T-helper 1 cell (primary cell): ENCODE measurements at places on chromosomes 5 and 9.

GRCh38 chr9:7456377-7456776, 343.2 kb downstream of the DMAC1 start:
- DNase-seq = no peak

DNA sequence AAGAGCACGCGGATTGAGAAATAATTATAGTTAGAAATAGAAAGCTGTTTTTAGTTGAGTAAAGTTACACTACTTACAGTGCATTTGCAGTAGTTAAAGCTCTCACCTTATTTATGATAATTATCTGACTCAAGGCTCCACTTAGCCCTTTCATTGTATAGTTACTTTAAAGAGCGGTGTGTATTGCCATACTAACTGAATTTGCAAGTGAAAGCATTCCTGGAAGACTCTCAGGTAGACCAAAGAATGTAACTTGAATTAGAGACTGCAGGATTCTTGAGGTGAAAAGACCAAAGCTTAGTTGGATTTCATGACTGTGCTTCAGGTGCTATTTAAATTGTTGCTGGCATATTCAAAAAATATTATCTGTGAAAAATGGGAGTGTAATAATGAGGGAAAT, 4.2 kb upstream of the RASA1 start:
- DNase-seq = no peak

- no peak for DNase-seq
Observed at GRCh38 chr5:53019320-53019719, 30.2 kb downstream of the ITGA2 start.

DNA sequence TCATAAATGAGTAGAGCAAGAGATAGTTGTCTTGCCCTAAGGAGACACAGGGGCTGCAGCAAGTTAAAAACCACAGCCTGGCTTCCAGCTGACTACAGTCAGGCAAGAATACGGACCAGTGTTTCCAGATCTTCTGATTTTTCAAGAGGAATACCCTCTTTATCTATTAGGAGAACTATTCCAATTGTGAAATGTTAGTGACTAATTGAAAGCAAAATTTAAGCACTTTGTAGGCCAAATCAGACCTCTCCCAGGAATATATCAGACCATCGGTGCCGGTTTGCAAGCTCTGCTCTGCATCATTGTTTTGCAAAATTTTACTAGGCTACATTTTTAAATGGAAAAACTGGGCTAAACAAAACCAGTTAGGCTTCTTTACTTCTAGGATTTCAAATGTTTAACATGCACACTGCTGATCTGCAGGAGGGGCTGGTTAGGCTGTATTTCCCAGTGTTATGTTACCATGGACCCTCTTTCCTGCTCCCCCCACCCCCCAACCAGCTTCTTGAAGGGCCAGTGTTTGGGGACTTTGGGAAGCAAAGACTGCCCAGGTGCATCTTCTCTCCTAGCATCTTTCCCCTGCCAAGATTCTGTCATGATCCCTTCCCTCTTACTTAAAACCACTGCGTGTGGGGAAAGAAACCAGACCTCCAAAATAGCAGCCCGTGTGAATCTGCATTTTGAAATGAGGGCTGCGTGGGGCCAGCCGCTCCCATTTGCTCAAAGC, 1.1 kb upstream of the ARSI start:
- DNase-seq = no peak

DNA sequence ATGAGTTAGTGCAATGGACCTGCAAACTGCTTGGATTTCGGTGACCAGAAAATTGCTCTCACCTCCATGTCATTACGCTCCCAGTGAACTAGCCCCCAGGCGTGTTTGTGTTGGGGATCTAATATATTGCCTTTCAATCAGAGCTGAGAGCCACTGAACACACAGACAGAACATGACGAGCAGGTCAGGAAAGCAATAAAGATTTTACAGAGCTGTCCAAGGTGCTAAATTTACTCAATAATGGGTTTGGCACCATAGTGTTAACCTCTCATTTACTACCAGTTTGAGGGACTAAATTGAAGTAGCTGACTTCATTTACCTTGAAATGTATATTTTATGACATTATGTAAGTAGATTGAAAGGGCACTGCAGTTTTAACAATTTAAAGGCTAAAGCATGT, 383.0 kb downstream of the EBF1 start:
- DNase-seq = no peak

GRCh38 chr5:171115519-171115918, 193.5 kb upstream of the TLX3 start:
- DNase-seq = no peak

DNA sequence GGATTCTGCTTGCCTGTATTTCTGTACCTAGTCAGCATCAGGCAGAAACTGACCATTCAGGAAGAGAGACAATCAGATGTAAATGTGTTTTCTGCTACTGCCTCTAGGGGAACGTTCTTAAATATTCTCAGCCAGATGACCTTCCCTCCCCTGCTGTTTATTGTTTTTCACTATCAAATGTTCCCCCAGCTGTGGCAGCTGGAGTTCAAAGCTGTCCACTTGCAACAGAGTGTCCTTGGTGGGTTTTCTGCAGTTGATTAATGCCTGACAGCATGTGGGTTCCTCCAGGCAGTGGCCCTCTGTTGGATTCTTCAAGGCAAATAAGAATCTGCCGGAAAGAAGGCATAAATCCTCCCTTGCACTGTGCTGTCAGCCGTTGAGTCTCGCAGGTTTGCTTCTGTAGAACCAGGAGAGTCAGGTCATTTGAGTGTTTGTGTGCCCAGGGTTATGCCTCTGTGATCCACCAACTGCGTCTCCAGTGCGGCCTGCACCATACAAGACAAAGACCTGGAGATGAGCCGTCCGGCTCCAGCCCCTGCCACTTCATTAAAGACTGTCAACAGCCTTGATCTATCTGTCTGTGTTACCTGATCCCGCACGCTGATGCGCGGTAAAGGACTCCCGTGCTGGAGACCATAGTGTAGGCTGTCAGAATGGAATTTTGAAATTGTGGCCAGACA, 203.4 kb downstream of the GADD45G start:
- DNase-seq = no peak

DNA sequence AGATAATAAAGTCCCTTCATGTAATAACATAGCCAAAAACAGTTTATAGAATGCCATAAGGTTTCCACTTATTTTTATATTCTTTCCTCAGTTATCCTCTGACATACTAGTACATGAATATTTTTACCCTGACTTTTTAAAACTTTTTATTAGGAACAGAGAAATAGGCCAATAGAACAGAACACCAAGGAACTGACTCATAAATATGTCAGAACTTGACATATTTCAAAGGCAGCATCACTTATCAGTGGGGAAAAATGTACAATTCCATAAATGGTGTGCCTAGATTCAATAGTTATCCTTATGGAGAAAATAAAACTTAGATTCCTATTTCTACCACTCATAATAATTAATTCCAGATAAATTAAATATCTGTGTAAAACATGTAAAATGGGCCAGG, 9.4 kb downstream of the STARD4 start:
- no peak for DNase-seq

- DNase-seq = no peak
Observed at GRCh38 chr9:130714586-130715110, 21.1 kb downstream of the EXOSC2 start.

GRCh38 chr9:99752417-99753109, 69.1 kb upstream of the NR4A3 start:
- DNase-seq = no peak

GRCh38 chr9:2163231-2163885, 148.2 kb downstream of the SMARCA2 start:
- no peak for DNase-seq

DNA sequence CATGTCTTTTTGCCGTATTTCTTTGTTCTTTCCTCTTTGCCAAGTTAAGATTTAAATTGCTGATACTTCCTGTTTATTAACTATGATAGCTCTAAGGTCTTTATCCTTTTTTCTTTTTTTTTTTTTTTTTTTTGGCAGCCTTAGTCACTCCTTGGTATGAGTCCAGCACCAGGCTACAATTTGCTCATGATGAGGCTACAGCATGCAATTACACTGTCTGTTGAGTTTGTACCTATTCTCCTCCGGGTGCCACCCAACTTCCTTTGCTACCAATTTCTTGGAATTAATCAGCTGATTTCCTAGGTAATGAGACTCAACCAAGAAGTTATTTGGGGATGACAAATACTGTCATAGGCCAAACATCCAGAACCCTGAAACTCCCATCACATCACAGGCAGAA, 25.5 kb downstream of the ACTL7B start:
- DNase-seq = no peak

DNA sequence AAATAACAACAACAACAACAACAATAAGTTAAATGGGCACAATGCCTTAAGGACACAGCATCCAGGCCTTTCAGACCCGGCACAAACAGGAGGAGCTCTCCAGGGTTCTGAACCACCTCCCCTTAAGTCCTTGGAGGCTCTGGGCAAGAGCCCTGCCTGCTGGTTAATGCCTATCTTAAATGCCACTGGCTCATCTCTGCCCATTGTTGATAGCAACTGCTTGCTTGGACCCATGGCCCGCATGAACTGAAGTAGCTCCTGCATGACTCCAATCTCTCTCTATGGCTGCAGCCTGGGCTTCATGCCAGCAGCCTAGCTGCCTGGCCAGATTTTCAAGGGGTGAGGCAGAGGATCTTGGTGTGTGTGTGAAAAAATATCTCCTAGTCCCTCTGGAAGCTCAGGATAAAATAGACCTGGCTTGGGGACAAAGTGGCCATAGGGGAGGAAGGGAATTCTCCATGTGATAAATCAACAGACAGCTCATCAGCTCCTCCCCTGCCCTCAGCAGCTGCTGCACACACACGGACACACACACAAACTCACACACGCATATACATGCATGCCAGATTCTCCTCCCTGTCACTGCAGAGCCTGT, 27.4 kb downstream of the FAM219A start:
- DNase-seq = no peak

- no peak for DNase-seq
Observed at GRCh38 chr5:168187614-168188013, 103.8 kb upstream of the WWC1 start.

- DNase-seq = no peak
Observed at GRCh38 chr5:42090162-42090561, 165.1 kb downstream of the FBXO4 start.

DNA sequence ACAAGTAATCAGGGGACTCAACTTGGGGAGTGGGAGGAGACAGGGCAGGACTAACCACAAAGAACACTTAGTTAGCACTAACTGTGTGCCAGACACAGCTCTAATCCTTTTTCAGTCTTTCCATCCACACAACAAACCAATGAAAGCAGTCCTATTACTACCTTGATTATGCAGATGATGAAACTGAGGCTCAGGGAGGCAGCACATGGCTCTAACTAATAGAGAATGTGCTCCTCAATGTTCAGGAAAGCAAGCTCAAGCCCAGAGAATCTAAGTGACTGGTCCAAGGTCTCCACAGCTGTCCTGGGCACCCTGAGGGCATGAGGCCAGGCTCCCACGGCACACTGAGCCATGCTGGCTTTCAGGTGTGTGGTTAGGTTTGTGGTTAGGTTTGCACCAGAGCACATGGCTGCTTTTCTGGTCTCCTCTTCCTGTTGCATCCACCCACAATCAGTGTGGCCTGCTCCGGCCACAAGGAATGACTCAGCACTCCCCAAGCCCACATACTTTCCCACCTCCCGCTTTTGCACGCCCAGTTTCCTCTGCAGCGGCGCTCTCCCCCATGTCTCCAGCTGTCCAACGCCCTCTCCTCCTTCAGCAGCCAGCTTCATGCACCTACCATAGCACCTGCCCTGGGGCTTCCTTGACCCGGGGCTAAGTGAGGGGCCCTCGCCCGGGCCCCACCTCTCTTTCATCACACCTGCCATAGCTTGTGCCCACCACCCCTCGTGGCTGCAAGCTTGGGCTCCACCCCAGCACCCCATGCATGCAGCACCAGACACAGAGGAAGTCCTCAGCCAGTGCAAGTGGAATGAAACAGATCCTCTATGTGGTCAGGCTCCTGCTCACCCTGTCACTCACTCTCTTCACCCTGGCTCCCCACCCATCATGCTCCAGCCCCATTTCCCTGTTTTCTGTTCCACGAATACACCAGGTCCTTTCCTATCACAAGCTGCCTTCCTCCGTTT, 133.1 kb downstream of the GABBR2 start:
- DNase-seq = no peak

DNA sequence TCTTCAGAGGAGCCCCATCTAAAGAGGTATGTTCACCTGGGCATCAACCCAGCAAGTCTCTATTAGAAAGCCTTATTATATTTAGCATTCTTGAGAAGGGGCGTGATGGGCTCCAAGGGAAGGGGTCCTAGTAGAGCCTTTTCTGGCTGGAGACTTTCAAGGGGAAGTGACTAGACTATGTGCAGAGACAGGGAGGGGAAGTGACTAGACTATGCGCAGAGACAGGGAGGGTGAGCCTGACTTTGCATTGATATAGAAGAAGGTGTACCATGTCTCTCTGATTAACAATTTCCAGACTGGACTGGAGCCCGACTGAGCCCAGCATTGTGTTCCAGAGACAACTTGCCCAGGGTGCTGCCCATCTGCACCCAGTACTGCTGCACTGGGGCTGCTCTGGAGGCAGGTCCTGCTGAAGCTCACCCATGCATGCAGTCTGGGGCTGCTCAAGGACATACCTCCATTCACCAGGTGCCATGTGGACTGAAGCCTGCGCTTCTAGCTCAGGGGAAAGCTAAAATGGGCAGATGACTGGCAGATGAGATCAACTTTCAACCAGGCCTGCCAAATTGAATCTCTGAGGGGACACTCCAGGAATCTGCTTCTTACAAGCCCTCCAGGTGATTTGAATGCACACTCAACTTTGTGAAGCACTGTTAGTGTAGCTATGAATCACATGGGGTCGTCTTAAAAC, 83.0 kb upstream of the GNA14 start:
- no peak for DNase-seq

GRCh38 chr5:25453500-25453899, 808.7 kb upstream of the CDH10 start:
- no peak for DNase-seq

GRCh38 chr9:35675204-35675603, 1.5 kb downstream of the CA9 start:
- DNase-seq = no peak

- DNase-seq = no peak
Observed at GRCh38 chr9:17121264-17121663, 13.6 kb upstream of the CNTLN start.

- DNase-seq = no peak
Observed at GRCh38 chr5:439181-439580, 3.8 kb upstream of the EXOC3 start.

GRCh38 chr5:153901449-153901848, 137.3 kb downstream of the FAM114A2 start:
- no peak for DNase-seq

GRCh38 chr5:171895081-171895480, 109.5 kb downstream of the SMIM23 start:
- DNase-seq = no peak
